Naive thymus-derived CD4-positive, alpha-beta T cell (primary cell): ENCODE measurements at places on chromosomes 2 and 18. TPM values are rescaled to one million over a fixed set of nuclear protein-coding genes. Genes with fewer than 3 reads are reported as not detected.

GRCh38 chr2:37554155-37554510 is 117.3 kb downstream of the CDC42EP3 start:
- no peak for DNase-seq

DNA sequence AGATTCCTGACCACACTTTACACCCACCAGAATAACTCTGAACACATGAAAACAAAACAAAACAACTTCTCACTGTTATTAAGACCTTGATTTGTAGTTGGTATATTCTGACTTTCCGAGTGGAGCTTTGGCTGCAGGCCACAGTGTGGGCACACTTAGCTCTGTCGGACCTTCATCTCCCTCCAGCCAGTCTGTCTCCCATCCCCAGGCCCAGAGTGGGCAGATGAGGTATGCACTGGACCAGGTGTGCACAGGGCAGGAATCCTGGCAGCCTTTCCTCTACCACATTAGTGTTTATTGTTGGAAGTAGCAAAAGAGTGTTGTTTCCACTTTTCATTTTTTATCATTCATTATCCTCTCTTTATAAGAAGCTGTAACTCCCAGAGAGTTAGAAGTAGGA is 219.5 kb upstream of the TPO start:
- no peak for DNase-seq

GRCh38 chr2:233656443-233656842 is 15.3 kb upstream of the UGT1A9 start:
- DNase-seq: no peak

DNA sequence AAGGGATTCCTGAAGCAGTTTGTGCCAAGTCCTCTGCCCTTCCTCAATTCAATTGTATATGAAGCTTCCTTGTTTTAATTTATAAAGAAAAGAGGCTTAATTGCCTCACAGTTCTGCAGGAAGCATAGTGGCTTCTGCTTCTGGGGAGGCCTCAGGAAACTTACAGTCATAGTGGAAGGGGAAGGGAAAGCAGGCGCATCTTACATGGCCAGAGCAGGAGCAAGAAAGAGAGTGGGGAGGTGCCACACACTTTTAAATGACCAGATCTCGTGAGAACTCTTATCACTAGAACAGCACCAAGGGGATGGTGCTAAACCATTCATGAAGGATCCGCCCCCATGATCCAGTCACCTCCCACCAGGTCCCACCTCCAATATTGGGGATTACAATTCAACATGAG is 114.2 kb downstream of the SGPP2 start:
- no peak for DNase-seq

GRCh38 chr2:177143444-177143843 is 69.2 kb upstream of the HNRNPA3 start:
- no peak for DNase-seq

DNA sequence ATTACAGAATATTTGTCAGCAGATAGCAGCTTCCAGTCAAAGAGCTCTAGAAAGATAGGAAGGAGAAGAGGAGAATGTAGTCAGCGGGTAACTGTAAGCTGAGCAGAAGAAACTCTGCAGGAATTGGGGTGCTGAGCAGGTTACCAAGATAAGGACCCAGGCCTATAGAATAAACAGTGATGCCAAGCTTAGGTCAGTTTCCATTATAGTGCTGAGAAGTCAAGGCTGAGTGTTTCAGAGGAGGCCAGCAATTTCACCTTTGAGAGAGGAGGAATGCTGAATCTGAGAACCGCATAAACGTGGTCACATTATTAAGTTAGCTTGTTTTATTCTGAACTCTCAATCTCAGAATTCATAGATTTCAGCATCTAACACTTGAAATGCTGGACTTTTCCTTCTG is 13.9 kb downstream of the NAB1 start:
- no peak for DNase-seq

DNA sequence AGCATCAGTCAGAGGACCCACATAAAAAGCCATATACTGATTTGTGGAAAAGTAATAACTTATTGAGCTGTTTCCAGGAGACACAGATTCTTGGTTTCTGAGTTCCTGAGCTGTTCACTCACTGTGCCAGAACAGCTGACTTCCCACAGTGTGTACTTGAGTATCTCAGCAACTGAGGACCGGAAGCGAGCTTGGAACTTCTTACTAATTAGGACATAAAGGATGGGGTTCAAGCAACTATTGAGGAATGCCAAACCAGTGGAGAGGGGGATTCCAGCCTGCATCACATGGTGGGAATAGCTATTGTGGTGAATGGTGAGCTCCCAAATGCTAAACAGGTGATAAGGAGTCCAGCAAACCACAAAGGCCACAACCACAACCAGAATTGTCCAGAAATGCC is 16.4 kb downstream of the EEF1B2 start:
- DNase-seq: no peak

DNA sequence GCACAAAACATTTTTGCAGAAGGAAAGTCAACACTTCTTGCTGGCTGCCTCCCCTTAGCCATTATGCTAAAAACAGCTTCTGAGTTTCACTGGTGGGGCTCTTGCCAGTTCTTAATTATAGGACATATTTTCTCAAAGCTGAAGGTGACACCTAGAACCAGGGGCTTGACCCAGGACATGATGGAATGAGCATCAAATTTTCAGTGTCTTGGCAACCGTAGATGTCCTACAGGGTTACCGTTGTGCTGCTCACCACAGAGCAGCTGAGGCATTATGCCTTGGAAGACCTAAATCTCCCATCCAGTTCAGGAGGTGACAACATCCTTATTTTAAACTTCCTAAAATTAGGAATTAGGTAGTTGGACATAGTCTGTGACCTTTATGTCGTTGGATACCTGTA is 46.7 kb downstream of the TMEM185B start:
- no peak for DNase-seq

DNA sequence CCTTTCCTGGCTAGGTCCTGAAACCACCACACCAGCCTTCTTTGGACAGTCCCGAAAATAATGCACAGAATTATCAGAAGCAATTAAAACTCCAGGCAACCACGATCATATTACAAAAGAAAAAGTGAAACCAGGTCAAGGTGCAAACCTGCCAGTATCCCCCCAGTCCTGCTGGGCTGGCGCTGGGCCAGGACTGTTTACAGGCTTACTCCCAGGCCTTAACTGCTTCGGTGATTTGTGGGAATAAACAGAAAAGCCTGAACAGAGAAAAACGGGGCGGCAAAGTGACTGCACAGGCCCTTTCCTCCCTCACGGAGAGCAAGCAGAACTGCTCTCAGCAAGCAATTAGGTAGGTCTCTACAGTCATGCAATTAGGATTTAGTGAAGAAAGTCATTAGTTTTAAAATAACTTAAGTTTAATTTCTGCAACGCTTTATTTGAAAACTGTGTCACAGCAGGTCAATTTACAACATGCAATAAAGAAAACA is 1.3 kb downstream of the HDAC4 start:
- DNase-seq: no peak

DNA sequence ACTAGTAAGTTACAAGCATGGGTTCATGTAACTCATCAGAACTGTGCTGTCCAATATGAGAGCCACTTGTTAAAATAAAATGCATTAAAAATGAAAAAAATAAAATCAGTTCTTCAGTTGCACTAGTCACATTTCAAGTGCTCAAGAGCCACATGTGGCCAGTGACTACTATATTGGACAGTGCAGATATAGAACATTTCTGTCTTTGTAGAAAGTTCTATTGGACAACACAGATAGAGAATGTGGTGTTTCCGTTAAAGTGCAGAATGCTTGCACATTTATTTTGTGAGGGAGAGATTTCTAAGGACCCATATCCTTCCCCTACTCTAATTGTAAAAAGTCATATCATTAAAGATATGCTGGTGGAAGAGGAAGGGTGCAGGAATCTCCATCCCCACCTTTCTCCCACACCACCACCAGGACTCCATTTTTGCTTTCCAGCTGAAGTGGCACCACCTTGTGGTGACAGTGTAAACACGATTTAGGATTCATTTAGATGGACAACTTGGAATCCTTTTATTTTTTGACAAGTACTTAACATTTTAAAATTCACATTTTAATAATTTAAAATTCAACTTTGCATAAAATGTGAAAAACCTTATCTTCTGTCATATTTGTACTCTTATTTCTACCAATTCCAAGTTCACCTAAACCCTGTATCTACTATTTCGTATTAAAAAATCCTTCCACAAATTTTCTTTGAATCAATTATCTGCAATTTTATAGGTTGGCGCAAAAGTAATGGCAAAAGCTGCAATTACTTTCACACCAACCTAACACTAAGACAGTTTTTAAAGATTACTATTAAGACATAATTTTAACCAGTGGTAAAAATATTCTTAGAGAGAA is 9.4 kb upstream of the CD302 start:
- no peak for DNase-seq

- DNase-seq: no peak
These were observed 45.7 kb downstream of the STK39 start for GRCh38 chr2:168201584-168202116.

DNA sequence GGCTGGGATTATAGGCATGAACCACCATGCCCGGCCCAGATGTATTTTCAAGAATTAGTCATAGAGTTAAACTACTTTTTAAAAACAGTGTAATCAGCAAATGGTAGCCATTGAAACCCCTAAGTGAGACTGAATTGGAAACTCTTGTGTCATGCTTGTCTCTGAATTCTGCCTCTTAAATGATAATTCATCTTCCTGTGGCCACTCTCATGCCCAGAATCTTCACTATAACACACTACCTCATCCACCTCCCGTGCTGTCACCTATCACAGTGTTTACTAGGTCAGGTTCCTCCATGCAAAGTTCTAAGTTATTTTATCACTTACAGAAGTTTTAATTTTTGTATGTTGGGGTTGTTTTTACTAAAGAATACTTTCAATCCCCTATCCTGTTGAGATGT is 197.5 kb downstream of the PHLPP1 start:
- no peak for DNase-seq

- no peak for DNase-seq
These were observed 104.7 kb downstream of the TMEM185B start for GRCh38 chr2:120118471-120118870.

CHAC2 gene
- polyA plus RNA-seq: 6.0 TPM

KCTD18 gene
- polyA plus RNA-seq: 13.2 TPM

FARSB gene
- polyA plus RNA-seq: 27.6 TPM
